AG10803 (cell line): ENCODE measurements at places on chromosomes 16 and 17.

- DNase-seq, result no peak
Measured at GRCh38 chr17:76250141-76250540, 9.8 kb upstream of the RNF157 start.

DNA sequence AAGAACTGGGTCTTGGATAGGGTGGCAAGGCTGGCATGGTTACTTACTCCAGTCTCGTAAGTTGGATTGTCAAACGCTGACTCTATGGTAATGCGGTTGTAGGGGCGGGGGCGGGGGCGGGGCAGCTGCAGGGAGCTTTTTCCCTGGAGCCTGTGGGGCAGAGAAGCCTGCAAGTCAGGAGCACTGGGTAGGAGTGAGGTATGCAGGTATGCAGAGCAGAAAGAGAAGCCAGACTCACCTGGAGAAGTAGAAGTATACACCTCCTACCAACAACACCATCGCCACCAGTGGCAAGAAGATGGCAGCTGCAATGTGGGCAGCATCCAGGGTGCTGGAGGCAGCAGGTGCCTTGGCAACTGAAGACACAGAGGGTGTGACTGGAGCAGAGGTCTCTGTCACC is 4.8 kb upstream of the PHF12 start:
- no peak for DNase-seq

- DNase-seq, result no peak
Measured at GRCh38 chr16:15587152-15587825, 55.7 kb downstream of the MARF1 start.

GRCh38 chr17:7094652-7095019 is 14.6 kb upstream of the CLEC10A start:
- DNase-seq, result no peak

DNA sequence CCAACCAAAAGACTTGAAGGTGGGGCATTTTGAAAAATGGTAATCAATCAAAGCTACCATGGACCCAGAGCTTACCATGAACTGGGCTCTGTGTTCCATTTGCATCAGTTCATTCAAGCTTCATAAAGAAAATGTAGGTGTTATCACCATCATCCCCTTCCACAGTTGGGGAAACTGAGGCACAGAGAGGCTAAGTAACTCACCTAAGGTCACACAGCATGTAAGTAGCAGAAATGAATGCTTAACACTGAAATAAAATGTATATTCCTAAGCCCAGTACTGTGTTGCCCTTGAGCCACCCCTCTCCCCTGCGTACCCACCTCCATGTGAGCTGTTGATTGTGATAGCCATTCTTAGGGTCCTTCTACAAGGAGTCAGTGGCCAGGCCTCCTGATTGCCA is 83.6 kb downstream of the VAT1L start:
- no peak for DNase-seq

DNA sequence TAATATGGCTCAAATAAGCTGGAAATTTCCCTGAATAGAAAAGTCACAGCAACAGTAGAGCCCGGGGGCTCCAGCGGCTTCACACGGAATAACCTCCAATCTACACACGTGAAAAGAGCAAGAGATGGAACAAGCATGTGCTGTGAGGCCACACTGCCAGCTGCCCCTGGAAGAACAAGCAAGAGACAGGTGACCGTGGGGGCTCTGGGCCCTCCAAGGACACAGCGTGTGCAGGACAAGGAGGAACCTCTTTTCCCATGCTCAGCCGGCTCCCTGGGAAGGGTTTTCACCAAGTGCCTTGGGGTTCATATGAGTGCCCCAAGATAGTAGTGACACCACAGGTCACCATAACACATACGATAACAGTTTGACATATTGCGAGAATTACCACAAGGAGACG is 110.2 kb upstream of the ZNF750 start:
- no peak for DNase-seq

DNA sequence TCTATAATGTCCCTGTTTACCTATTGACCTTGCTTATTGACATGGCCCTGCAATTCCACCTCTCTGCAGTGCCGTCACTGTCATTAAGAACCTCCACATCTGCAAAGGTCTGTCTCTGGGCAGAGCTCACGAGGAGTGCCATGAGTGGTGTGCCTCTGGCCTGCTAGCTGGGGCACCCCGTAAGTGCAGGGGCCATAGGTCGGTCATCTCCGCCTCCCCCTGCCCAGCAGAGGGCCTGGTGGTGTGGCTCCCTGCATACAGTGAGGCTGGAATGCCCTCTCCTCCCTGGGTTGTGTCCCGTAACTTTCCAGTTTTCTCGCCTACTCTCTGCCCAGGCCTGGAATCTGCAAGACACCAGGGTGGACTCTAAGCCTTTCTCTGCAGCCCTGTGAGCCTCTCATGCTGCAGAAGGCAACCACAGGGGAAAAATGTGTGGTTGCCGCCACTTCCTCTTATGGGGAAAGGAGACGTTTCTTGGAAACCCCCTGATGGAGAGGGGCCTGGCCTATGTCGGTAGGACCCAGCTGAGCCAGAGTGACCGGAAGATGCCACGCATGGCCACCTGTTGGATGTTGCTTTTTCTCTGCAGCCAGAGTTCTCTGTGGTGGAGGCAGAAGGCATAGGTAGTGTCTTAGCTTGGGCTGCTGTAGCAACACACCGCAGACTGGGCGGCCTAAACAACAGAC is 2.7 kb upstream of the SNX20 start:
- no peak for DNase-seq

DNA sequence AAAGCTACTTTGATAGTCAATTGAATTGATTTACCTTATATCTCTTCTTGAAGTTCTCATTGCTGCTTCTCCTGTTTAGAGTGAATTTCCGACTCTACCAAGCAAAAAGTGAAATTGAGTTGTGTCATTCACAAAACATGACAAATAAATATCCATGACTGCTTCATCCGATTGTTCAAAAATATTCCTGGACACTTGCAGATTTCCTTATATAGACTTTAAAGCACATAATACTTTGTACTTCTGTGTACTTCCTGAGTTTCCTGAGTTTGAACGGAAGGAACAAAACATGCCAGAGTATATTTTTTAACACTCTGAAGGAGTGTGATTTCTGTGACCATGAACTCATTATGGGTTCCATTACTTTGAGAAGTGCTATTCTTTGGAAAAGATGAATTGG is 20.5 kb upstream of the VAT1L start:
- DNase-seq, result no peak

DNA sequence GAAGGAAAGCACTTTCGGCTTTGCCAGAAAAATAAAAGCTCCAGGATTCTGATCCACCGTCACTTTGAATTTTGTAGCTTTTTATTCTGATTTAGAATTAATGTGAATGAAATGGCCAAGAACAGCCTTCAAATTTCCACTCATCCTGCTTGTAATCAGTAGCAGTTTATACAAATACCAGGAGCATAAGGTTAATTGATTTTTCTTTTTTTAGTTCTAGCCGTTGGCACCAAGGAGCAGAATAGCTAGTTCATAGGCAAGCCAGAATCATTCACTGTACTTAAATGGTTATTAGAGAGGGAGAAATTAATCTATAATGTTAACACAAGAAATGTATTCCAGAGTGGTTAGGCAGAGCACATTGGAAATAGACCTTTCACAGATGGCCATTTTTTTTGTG is 41.1 kb upstream of the CACNG5 start:
- no peak for DNase-seq
